ENCODE measurements at places on chromosomes 1 and 21.

DNA sequence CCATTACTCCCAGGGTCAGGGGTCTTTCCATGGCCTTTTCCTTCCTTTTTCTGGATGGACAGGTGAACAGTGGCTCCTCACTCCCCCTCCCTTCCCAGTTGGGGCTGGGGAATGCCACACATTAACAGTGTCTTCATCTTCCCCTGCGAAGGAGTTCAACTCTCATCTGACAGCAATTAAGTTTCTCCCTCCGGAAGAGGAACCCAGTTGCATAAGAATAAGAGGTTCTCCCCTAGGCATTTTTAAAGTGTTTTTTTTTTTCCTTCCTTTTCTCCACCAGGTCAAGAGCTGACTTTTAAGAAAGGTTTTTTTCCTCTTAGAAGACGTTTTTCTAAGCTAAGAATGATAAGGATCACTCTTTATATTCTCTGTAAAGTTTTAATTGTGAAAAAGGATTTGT is 42.3 kb upstream of the FASLG start:
- no peak for DNase-seq

DNA sequence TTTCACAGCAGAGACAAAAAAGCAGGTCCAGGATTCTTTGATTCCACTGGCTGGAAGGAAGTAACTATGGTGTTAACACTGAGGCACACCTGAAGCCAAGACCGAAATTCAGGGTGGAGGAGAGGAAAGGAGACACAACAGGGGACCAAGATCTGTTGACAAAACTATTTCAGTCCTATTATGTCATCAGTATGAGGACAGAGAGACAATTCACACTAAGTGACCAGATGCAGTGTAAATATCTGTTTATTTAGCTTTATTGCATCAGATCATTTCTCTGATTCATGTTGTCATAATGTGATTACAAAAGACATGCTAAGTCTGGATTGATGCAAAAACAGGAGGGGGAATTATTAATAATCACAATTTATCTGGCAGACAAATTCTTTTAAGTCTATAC is 118.8 kb downstream of the SIPA1L2 start:
- no peak for DNase-seq

- no peak for DNase-seq
These were observed 22.1 kb downstream of the RASSF5 start for GRCh38 chr1:206529425-206529824.

DNA sequence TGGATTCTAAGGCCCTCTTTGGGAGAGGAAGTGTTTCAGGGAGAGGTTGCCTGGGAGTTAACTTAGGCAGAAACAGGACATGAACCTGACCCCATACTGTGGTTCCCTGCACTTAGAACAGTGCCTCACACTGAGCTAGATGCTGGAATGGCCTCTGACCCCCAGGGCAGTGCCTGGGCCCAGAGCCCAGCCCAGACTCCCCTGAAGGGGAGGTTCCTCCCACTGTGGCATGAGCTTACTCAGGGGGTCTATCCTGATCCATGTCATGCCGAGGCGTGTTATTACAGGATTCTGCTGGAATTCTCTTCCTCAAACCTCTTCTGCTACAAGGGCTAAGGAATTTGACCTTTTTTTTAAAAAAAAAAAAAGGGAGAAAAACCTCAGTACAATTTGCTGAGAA is 72.2 kb downstream of the MRPL37 start:
- DNase-seq: no peak

- DNase-seq: no peak
These were observed 15.0 kb downstream of the EGLN1 start for GRCh38 chr1:231407049-231407448.

- DNase-seq: no peak
These were observed 19.5 kb downstream of the HYI start for GRCh38 chr1:43434256-43434655.

- DNase-seq: no peak
These were observed 998.6 kb downstream of the TTLL7 start for GRCh38 chr1:83000286-83000685.

GRCh38 chr21:17440969-17441368 is 71.9 kb upstream of the CXADR start:
- no peak for DNase-seq

DNA sequence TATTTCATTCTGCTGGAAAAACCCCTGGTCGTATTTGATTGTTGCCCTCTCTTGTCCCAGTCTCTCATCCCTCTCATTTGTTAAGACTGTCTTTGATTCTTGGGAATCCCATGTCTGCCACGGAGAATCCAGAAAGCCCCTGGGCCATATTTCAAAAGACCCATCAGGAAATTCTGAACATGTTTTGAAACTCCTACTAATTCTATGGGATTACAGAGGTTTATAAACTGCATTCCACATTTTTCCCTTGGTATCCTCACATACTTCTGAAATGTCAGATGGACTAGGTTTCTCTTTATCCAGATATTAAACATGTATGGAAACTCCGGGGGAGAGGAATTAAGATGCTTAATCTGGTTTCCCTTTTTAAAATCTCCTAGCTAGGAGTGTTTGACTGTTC is 80.0 kb downstream of the HUNK start:
- no peak for DNase-seq

DNA sequence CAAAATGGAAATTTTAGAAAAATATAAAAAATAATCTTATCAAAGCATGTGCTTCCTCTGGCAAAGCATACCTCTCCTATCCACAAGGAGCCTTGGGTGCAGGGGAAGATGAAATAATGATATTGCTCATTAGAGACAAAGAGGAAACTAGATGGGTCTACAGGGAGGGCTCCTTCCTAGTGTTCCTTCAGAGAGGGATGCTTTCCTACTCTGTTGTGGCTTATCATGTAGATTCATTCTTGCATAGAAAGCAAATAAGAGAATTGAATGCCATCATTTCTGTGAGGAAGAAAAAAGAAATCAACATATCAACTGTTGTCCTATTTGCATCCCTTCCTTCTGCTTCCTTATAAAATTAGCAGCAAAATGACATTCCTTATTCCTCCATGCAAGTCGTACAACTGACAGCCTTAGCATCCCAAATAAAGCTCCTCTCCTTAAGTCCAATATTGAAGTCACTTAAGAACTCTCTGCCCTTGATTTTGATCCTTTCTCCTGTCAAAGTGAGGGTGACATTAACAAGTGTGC is 543.9 kb upstream of the PLXNA2 start:
- no peak for DNase-seq

- no peak for DNase-seq
These were observed 25.3 kb downstream of the SLC30A7 start for GRCh38 chr1:100921110-100921706.

Data from testis (tissue), 5 donors.